Amniotic stem cell (primary cell): ENCODE measurements at places on chromosomes 11 and 22.

DNA sequence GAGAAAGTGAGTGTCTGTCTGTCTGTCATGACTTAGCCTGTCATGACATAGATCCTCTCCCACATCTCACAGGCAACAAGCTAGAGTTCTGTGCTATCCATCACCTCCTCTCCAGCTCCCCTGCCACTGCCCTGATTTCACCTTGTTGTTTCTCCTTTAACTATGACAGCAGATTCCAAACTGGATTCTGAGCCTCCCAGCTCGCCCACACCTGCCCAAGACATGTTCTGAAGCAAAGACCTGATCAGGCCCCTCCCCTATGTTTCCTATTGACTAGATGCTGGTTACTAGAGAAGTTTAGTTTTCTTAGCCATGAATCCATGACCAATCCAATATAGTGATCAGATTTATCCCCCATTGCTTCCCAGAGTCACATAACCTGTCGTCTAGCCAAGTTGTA, 15.4 kb downstream of the PRSS23 start:
- no peak for DNase-seq

- DNase-seq, result no peak
These were observed 15.2 kb downstream of the SMC1B start for GRCh38 chr22:45398214-45398613.

DNA sequence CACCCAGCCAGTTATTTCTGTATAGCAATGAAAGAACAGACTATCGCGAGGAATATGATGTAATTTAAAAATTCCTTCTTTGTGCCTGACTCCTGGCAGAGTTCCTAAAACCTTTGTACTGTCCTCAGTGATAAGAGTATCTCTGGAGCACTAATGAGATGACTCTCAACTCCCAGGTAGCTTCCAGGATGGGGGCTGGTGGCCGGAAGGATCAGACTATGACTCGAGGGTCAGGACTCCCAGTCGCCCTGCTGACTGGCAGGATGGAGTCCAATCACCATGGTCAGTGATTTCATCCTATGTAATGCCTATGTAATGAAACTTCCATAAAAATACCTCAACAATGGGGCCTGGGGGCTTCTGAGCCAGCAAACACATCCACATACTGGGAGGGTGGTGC, 135.1 kb downstream of the SHANK2 start:
- no peak for DNase-seq

DNA sequence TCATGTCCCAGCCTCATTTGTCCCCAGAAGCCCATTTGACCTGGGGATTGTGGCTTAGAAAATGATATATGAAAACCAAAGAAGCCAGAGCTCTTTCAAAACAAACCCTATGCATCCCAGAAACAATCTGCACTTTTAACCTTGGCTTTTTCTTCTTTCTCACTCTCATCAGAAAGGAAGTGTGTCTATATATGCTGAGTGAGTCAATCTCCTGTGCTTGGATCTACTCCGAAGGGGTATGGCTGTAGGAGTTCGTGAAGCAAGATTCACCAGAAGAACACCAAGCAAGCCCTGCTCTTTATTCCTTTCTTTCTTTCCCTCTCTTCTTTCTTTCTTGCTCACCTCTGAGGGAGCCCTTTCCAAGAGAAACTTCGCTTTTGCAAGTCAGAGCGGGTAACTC, 636 bp downstream of the PAMR1 start:
- DNase-seq, result no peak

DNA sequence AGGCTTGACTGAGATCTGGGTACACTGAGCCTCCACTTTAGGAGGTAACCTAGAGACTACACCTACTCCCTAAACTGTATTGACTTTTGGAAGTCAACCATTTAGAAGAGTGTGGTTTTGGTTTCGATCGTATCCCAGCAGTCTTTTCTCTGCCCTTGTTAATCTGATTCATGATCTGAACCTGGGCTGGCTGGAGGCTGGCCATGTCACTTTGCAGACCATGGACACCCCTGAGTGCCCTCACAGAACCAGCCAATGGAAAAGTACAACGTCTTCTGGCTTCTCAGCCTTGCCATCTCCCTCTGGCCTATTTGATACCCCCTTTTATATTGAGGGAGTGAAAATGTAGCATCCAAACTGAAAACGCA, 10.8 kb downstream of the EHF start:
- no peak for DNase-seq

GRCh38 chr22:20390394-20390907, 3.5 kb upstream of the ZNF74 start:
- no peak for DNase-seq

GRCh38 chr11:9662273-9662672, 1.6 kb upstream of the SWAP70 start:
- DNase-seq, result no peak

- DNase-seq, result no peak
These were observed 89.0 kb downstream of the APIP start for GRCh38 chr11:34827228-34827627.
